CD4-positive, alpha-beta T cell treated with Interleukin-4 for 4 hours (primary cell): ENCODE measurements at places on chromosomes 16 and 17.
A peak's percentile ranks its signal among the peaks of the same experiment; 100 is the strongest.

- no peak for DNase-seq
These were observed 76.4 kb downstream of the SEC14L1 start for GRCh38 chr17:77217123-77217522.

- DNase-seq = no peak
These were observed 15.6 kb upstream of the LITAF start for GRCh38 chr16:11602321-11602720.

- no peak for DNase-seq
These were observed 11.0 kb downstream of the HSD11B2 start for GRCh38 chr16:67441907-67442306.

DNA sequence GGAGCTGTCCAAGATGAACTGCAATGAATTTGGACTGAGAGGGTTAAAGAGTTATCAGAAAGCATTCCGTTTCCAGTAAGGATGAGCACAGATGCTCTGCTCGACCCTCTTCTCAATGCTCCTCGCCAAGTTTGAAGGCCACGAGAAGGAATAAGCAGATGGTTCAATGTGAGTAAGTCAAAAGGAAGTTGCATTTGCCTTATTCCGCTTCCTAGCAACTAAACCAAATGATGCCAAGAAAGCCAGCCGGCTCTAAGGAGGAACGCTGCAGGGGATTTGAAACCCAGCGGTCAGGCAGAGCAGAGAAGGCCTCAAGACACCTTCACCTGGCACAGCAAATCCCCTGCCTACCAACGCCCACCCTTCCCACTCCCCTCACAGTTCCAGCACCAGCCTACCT, 52.1 kb upstream of the CNEP1R1 start:
- DNase-seq = no peak

DNA sequence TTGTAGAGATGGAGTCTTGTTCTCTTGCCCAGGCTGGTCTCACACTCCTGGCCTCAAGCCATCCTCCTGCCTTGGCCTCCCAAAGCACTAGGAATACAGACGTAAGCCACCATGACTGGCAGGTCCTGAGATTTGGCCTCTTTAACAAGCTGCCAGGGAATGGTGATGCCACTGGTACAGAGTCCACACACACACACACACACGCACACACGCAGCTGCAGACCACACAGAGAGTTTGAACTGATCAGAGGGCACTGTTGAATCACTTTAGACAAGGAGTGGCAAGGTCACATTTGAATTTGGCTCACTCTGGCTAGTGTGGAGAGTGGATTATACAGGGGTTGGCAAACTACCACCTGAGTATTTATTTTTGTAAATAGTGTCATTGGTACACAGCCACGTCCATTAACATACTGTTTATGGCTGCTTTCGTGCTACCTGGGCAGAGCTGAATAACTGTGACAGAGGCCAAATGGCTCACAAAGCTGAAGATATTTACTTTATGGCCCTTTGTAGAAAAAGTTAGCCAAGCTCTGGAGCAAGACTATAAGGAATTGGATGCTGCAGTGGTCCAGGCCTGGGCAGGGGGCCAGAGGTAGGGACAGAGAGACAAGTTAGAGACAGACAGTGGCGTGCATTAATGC, 9.9 kb downstream of the ITPRIPL2 start:
- DNase-seq = no peak

GRCh38 chr17:28907709-28908475, 5.0 kb upstream of the DHRS13 start:
- DNase-seq = no peak

- no peak for DNase-seq
These were observed 1.7 kb downstream of the MLST8 start for GRCh38 chr16:2206780-2207433.

DNA sequence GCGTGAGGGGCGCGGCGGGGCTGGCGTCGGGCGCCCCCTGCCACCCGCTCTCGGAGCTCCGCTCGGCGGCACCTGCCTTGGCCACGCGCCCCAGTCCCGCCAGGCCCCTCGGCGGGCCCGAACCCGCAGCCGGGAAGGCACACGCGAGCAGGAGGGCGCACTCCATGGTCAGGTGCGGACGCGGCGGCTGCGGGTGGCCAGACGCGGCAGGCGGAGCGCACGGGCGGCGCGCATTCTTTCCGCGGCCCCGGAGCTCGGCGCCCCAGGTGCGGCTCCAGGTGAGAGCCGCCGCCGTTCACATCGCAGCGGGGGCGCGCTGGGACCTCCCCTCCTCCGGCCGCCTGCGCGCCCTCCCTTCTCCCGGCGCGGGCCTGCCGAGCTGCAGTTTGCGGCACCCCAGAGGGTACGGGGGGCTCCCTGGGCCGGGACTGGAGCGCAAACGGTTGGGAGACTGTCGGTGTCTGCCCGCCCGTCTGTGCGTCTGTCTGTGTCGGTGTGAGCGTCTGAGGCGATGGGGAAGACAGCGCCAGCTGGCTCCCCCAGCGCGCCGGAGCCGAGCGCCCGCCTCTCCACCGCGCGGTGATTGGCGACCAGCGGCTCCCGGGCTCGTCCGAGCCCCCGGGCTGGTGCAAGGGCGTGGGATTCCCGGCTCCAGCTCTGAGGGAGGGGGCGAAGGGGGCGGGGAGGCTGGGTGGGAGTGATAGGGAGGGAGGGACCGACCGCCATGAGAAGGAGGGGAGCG, at the start of gene ADAMTS18:
Gene ADAMTS18 (minus strand): TSS at position 505 of the 742 bp plus-strand sequence. CDS start 339 bp downstream, at position 166.
- DNase-seq = no peak

DNA sequence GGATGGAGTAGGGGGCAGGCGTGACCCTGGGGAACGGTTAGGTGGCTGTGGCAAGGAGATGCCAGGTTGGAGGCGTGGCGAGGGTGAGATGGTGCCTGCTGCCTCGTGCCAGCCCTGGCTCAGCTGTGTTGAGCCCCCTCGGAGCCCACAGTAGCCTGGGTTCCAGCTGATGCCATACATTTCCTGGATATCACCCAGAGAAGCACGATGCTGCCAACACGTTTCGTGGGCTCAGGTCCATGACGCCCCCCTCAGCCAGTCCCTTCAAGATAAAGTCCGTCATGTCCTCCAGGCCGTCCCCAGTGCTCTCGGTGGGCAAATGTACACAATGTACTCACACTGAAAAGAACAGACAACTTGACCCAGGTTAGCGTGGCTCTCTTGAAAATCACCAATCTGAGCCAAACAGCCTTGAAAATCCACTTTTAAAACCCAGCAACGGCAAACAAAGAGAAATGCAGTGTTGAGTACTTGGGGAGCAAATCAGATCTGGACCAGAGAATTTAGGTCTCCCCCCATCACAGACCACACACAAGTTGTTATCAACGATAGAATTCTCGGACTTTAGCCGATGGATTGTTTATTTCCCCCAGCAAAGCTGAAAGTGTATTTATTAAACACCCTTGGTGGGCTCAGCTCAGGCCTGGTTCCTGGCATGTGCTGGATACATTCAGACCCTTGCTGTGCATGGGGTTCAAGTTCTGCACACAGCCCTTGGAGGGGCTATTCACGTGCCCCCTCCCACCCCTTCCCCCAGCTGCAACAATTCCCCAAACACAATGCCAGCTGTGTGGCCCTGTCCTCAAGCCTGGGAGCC, 102.8 kb upstream of the PLCG2 start:
- no peak for DNase-seq

GRCh38 chr17:31660684-31661083, 198.4 kb downstream of the COPRS start:
- DNase-seq = no peak

DNA sequence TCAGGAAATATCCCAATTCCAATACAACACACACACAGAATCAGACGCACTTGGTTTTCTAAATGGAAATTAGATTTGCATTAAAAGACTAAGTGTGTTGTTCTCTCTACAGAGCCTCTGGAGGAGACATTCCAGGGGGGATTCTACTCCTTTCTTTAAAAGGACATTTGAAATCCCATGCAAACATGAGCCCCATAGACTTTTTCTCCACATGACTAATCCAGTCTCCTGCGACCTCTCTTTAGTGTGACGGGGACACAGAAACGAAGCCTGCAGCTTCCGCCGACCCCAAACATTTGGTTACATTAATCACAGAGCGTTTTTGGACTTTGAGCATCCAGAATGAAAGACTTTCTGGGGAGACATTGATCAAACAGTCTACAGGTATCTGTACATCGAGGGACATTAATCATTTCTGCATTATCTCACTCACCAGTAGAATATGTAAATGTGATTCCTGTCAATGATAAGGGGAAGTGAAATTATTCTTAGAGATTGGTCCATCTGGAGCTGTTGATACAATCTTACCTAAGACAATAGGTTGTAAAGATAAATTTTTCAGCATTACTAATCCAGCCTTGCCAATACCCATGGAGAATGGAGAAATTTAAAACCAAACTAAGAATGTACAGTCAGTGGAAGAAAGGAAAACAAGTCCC, 103.4 kb upstream of the IRX3 start:
- no peak for DNase-seq

DNA sequence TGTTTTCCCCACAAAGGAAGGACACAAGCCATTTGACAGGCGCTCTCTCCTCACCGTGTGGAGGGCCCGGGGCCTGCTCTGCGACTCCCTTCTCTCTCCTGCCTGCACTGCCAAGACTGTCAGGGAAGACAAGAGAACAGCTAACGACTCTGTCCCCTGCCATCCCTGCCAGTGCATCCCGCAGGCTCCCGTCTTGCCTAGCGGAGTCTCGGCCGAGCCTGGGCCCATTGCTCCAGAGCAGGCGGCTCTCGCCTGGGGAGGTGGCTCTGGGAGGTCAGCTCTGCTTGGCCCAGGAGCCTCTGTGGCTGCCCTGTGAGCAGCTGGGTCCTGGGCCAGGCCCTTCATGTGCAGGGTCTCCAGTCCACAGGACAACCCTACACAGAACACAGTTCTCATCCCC, 53.0 kb downstream of the WNT3 start:
- DNase-seq = no peak

DNA sequence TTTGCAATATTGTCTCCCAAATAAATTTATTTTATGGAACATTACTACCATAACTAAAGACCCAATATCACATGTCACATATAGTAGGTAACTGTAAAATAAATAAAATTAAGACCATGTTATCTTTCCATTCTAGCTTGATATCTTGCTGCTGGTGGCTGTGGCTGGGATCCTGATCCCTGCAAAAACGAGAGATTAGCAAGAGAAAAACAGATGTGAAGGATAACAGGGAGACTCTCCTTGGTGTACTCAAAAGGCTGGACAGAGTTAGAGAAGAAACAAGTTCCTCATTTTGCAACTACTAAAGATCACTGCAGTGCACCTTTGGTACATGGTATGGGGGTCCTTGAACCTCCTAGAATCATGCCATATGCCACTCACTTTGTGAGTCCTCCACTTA, 49.7 kb downstream of the ARHGAP27 start:
- DNase-seq = no peak

- DNase-seq = no peak
These were observed 67.5 kb downstream of the KSR1 start for GRCh38 chr17:27523712-27524111.

DNA sequence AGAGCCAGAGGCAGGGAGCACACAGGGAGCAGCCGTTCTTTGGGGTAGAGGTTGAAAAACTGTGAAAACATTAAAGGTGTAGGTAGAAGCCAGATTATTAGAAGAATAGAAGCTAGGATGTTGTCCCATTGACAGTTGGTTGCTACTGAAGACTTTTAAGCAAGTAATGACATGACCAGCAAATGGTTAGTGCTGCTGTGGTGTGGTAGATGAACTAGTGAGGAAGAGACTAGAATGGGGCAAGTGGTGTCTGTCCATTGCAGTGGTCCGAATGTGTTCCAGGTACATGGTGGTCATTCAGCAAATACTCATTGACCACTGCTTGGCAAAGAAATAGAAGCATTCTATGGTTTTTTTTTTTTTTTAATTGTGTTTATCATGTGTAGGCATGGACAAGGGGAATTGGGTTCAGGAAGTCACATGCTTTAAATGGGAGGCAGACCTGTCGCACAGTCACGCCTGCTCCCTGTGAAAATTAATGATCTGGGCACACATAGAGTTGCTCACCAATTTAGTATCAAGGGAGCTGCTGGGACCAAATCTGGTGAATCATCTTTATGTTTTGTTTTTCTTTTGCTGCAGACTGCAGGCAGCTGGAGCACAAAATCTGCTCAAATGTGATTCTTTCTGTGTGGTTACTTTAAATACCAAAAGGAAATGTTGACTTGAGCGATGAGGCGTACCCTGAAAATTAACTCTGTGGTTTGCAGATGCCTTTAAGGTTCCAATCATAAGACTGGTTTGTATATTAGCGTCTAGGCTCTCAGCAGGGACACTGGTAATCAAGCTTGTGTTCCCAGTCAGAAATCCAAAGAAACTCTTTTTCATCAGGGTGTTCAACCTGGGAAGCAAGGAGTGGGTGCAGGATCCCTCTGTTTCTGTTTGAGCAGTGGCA, 30.7 kb downstream of the YPEL2 start:
- DNase-seq = peak; percentile 80

DNA sequence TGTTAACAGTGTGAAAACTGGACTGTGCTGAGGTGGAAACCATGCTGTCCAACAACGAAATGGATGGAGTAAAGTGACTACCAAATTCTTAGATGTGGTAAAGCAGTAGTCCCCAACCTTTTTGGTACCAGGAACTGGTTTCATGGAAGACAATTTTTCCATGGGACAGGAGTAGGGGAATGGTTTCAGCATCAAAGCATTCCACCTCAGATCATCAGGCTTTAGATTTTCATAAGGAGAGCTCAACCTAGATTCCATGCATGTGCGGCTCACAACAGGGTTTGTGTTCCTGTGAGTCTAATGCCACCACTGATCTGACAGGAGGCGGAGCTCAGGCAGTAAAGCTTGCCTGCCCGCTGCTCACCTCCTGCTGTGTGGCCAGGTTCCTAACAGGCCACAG, 11.5 kb downstream of the SLX4 start:
- DNase-seq = no peak

DNA sequence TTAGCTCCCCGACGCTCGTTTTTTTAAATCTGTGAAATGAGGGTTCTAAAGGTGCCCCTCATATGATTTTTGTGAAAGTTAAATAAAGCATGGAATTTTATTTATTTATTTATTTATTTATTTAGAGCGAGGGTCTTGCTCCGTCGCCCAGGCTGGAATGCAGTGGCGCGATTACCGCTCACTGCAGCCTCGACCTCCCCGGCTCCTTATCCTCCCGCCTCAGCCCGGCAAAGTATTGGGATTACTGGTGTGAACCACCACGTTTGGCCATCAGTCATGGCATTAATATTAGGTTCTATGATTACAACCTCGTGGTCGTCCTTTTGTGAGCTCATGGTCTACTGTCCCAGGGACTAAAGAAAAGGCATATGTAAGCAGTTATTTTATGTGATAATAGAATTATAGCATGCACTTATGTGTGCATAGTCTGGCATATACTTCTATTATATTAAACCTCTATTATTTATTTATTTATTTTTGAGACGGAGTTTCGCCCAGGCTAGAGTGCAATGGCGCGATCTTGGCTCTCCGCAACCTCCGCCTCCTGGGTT, 557 bp upstream of the LUC7L start:
- no peak for DNase-seq

GRCh38 chr17:39164675-39165143, 1.3 kb downstream of the ARL5C start:
- DNase-seq = peak; percentile 81

GRCh38 chr17:30534938-30535921, 58.0 kb downstream of the GOSR1 start:
- DNase-seq = no peak

- DNase-seq = no peak
These were observed 10.6 kb downstream of the ICAM2 start for GRCh38 chr17:64009571-64010402.

GRCh38 chr17:65131946-65132345, 5.2 kb upstream of the RGS9 start:
- no peak for DNase-seq

GRCh38 chr17:27533874-27534815, 77.9 kb downstream of the KSR1 start:
- DNase-seq = no peak
